ENCODE measurements at places on chromosomes 1 and 21.

- DNase-seq: no peak
Measured at GRCh38 chr1:6850537-6850936, 65.3 kb downstream of the CAMTA1 start.

DNA sequence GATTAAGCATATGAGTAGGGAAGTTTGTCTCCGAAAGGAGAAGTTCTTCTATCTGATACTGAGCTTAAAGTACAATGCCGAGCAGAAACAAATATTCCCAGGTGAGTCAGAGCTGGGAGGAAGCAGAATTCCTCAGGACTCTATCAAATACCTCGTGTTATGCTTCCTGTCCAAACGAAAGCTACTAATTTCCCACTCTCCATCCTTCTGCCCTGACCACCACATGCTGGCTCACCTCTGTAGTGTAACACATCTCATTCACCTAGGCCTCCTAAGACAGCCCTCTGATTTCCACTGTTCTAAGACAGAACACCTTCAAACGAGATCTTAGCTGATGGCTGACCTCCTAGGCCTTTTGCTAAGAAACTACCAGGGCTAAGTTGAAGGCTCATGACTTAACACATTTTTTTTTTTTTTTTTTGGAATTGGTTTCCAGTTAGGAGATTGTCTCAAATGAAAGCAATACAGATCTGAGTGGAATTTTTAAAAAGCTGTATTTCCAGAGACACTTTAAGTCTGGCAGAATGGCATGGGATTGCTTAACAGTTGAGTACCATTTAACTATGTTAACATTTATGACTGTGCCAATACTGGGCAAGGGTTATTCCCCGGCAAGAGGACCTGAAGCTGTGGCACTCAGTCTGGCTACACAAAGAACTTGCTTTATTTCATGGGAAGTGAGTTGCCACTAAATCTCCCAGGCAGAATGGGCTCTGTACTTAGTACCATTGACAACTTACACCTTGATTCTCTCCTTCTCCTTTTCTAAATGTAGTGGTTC is 583.4 kb downstream of the DPYD start:
- no peak for DNase-seq

DNA sequence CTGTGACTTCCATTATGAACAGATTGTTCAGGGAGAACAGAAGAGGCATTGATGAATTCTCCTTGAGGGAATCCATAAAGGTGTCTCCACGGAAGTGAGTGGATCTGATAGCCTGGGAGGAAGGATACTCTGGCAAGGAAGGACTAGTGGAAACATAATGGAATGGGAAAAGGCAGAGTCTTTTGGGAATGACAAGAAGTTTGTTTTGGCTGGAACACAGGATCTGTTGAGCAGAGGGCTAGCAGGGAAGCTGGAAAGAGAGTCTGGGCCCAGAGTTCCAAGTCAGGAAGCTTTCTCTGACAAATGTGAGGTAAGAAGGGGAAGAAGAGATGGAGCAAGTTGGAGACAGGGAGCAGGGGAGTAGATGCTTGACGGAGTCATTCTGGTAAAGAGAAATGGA is 8.1 kb downstream of the ADAMTS5 start:
- no peak for DNase-seq

- DNase-seq: no peak
Measured at GRCh38 chr1:73782901-73783300, 415.1 kb downstream of the LRRIQ3 start.

DNA sequence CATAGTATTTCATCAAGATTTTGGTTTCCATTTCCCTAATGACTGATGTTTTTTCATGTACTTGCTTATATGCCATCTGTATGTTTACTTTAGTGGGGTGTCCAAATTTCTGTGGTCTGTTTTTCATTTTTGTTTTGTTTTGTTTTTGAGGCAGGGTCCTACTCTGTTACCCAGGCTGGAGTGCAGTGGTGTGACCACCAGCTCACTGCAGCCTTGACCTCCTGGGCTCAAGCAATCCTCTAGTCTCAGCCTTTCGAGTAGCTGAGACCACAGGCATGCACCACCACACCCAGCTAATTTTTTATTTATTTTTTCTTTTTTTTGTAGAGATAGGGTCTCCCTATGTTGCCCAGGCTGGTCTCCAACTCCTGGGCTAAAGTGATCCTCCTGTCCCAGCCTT is 378.0 kb upstream of the VAMP3 start:
- DNase-seq: no peak
